ENCODE measurements at places on chromosomes 5 and 9.

DNA sequence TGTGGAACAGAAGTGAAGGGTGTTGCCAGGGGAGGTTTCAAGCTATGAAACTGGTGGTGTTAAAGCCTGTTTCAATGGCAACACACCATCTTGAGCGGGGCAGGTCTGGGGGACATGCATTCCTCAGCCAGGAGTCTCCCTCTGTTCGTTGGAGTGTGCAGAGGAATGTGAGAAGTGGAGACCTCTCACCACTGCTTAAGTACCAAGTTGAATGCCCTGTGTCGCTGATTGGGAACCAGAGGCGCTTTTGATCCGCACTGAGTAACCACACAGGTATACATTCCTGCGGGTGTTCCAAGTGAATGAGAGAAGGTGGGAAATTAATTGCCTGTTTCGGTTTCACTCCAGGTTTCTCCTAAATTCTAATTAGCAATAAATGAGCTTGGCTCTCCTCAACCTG is 99.4 kb downstream of the LIX1 start:
- no peak for DNase-seq

DNA sequence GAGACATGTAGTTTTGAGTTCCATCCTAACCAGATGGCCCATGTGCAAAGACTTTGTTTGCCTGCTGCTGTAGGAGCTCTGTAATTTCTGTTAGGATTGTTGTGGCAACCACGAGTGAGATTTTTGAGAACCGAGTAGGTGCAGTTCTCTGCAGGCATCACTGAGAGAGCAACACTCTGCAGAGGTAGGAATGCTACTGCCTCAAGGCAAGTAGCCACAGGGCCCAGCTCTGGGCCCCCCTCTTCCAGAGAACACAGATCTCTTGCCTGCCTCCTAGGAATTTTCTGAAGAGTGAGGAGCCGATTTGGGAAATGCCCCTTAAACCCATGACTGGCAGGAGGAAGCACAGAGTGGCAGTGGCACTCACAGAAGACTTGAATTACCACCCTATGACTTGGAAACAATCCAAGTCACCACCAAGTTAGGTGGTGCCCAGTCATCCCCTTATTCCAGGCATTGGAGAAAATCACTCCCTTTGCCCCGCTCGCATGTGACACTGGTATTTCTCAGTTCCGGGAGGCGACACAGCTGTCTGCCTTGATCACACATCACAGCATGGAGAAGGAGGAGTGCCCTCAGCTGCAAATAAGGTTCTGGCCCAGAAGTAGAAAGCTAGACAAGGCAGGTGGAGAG is 52.5 kb upstream of the SLC2A8 start:
- no peak for DNase-seq

- DNase-seq, result no peak
Observed at GRCh38 chr5:160233215-160233614, 3.9 kb downstream of the FABP6 start.

- DNase-seq, result no peak
Observed at GRCh38 chr9:69199769-69200470, 25.8 kb downstream of the TJP2 start.

DNA sequence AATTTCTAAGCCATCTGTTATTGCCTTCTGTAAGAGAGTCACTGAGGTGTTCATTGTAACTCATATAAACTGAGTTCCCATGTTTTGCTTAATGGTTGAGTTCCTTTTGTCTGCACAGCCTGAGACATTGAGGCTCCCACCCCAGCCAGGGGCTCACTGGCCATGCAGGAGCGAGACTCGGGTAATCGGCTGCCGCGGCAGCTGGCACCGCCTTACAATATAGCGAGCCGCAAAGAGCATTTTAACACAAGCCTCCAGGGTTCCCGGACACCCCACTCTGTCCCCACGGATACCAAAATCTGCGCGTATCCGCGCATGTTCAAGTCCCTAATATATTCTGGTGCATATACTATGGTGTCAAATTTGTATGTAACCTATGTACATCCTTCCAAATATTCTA is 24.4 kb upstream of the GLDC start:
- DNase-seq, result no peak
